ENCODE measurements at places on chromosomes 13 and 19.

DNA sequence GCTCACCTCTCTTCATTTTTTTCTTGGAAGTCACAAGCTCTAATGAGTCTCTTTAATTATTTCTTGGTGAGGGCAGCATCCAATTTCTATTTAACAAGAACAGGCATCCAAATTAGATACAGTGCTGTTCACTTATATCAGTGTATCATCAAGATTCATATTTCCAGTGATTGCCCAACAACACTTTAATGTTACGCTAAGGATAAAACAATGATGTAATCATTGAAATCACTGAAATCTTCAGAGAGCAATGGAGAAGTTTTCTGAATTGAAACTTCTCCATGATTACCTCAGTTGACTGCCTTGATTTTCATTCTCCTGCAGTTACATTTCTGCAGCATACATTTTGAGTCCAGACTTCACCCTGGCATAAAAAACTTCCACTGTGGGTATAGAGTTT lies 17.1 kb upstream of the LRCH1 start:
- no peak for DNase-seq

GRCh38 chr19:1255186-1256161 lies 7.1 kb downstream of the MIDN start:
- DNase-seq, result peak; percentile 76

GRCh38 chr13:99970651-99971575 lies 654 bp downstream of the ZIC5 start:
- DNase-seq, result peak; percentile 61

DNA sequence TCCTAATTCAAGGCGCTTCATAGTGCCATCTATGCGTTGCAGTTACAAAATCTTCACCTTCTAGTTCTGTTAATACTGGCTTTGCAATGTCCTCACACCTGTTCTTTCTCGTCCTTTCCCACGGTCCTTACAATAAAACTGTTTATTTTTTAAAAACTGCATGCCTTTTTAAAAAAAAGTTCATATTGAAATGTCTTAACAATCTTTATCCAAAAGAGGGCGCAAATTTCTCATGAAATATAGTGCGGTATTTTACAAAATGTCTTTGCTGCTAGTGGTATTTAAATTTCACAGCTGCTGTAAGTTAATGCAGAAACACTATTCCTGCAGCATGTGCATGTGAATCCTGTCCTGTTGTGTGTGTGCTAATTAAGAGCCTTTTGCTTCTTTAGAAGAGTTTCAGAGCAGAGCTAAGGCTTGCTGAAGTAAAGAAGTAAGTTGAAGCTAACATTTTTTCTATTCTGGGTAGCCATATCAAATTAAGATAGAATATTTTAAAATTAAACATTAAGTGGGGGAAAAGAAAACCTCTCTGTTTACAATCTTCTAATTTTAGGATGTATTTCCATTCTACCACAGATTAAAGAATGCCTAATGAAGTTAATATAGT lies 15.8 kb upstream of the CLDN10 start:
- DNase-seq, result no peak

DNA sequence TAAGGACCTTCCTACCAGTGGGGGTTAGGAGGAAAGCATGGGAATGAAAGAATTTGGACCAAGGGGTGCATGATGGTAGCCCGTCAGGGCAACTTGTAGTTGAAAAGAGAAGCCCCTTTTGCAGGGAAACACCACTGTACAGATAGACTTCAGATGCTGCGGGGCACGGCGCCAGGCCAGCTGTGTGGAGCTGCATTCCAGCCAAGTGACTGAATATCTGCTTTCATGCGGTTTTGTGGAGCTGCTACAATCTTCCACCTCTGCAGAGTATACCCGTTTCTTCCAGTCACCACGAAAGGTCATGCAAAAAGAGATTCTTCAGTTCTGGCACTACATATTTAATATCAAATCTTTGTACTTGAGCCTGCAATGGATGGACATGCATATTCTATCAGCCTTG lies 104.7 kb downstream of the RGCC start:
- peak; percentile 76 for DNase-seq

DNA sequence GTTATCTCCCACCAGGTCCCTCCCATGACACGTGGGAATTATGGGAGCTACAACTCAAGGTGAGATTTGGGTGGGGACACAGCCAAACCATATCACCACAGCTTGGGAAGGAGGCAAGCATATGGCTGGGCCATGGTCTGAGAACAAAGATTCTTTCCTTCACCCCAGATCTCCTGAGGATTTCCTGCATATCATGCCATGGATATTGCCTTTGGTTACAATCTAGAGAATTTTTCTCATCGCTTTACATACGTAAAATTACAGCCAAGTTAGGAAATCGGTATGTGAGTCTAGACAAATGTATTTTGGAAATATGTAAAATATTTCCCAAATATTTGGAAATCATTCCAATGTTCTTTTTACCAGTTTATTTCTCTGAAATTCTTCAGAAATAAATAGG lies 398.3 kb downstream of the RFC3 start:
- no peak for DNase-seq

- DNase-seq, result no peak
Observed at GRCh38 chr13:31242367-31242766, 42.6 kb downstream of the B3GLCT start.

GRCh38 chr13:36945078-36945477 lies 25.0 kb upstream of the SMAD9 start:
- DNase-seq, result no peak

DNA sequence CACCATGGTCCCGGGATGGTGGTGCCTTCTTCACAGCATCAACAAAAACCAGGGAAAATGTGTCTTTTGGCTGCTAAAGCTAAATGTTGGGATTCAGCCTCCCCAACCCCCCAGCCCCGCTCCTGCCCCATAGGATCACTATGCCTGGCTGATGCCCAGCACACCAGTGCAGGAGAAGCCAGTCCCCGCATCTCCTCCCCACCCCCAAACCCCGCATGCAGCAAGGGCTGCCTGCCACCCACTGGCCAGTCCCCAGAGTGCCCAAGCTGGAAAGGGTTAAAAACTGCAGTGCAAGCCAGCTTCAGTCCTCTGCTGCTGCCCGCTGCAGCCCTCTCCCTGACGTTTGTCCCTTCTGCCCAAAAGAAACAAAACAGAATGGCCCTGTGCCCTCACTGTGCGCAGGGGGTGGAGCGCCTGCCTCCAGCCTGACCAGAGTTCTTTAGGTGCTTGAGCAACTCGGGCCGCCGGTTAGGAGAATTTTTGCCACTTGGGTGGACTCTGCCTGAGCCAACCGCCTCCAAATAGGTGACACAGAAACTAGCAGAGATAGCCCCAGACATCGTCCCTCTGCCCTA lies 3.7 kb downstream of the CALM3 start:
- peak; percentile 40 for DNase-seq

- DNase-seq, result no peak
Observed at GRCh38 chr13:106602178-106602577, 34.2 kb upstream of the ARGLU1 start.

DNA sequence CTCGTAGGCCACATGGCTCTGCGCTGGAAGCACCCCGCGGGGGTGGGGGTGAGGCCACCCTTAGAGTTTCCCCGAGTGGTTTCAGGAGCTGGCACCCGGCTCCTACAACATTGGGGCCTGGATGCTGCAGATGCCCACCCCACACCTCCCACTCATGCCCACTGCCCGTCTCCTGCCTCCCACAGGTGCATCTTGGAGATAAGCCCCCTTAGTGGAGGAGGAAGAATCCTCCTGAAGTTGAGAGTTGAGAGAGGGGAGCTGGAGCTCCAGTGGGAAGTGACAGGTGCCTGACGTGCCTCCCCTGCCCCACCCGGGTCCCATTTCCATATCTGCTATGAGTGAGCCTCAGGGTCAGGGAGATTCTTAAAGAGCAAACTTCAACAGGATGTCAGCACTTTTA lies 341.3 kb downstream of the TEX29 start:
- no peak for DNase-seq

GRCh38 chr13:50156561-50157127 lies 141.4 kb downstream of the KCNRG start:
- DNase-seq, result no peak

GRCh38 chr13:92896842-92897241 lies 329.8 kb upstream of the GPC6 start:
- no peak for DNase-seq

- DNase-seq, result no peak
Observed at GRCh38 chr19:28687296-28687695, 525.7 kb downstream of the UQCRFS1 start.

- DNase-seq, result peak; percentile 67
Observed at GRCh38 chr19:47240996-47241918, 10.3 kb upstream of the BBC3 start.

DNA sequence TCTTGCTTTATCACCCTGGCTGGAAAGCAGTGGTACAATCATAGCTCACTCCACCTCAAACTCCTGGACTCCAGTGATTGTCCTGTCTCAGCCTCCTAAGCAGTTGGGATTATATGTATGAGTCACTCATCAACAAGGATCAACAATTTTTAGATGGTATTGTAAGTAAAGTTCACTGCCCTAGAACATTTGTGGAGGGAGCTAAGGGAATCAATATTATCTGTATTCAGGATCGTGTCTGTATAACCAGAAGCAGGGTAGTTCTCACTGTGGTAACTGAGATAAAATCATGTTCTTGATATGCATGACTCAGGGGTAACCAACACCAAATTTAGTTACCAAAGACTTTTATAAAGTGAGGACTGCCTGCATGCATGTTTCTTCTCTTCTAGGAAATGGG lies 27.0 kb downstream of the ZMYM5 start:
- DNase-seq, result no peak

DNA sequence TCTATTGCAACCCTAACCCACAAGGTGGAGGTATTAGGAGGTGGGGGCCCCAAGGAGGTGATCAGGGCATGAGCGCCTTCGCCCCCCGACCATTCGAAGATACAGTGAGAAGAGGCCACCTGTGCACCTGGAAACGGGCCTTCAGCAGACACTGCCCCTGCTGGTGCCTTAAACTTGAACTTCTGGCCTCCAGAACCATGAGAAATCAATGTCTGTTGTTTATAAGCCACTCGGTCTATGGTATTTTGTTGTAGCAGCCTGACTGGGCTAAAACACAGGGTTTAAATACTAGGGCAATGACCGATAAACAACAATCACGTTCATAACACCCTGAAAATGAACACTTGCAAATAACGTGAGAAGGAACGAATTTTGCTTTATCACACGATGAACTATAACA lies 85.2 kb upstream of the USP29 start:
- no peak for DNase-seq

GRCh38 chr19:13892870-13893269 lies 13.0 kb downstream of the BRME1 start:
- DNase-seq, result no peak

DNA sequence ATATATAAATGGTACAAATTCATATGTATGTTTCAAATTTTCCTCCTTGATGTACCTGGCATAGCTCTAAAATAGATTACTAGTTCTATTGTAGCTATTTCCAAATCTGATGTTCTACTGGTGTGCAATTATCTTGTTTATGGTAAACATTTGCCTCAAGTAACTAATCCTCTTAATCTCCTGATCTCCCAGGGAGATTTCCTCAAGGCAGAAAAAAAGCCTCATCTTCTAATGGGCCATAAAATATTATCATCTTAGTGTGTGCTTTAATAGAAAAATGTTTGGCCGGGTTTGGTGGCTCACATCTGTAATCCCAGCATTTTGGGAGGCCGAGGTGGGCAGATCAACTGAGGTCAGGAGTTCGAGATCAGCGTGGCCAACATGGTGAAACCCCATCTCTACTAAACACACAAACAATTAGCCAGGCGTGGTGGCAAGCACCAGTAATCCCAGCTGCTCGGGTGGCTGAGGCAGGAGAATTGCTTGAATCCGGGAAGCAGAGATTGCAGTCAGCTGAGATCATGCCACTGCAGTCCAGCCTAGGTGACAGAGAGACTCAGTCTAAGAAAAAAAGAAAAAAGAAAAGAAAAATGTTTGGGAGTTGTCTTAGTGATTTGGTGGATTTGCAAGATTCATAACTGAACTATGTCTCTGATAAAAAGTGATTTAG lies 498.9 kb upstream of the SLITRK5 start:
- DNase-seq, result no peak

- peak; percentile 41 for DNase-seq
Observed at GRCh38 chr19:14517840-14518505, at the start of gene DNAJB1. Gene DNAJB1 (minus strand): TSS chr19:14518397. CDS start chr19:14518349, 48 bp downstream.

GRCh38 chr19:32041681-32042292 lies 303.6 kb upstream of the ZNF507 start:
- no peak for DNase-seq

DNA sequence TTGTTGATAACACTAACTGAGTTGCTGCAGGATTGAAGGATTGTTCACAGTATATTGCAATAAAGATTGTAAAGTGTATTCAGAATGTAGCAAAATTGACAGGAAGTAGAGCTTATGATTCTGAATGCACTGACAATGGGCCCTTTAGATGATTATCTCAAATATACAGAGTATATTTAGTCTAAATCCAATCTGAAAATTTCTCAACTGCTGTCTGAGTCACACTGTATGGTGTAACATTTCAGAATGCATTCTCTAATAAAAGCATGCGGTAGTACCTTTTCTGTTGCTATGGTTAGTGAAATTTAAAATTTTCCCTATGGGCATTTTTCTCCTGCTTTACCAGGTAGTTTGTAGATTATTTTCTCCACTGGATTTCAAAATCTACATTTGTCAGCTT lies 365.2 kb downstream of the PCDH17 start:
- no peak for DNase-seq

DNA sequence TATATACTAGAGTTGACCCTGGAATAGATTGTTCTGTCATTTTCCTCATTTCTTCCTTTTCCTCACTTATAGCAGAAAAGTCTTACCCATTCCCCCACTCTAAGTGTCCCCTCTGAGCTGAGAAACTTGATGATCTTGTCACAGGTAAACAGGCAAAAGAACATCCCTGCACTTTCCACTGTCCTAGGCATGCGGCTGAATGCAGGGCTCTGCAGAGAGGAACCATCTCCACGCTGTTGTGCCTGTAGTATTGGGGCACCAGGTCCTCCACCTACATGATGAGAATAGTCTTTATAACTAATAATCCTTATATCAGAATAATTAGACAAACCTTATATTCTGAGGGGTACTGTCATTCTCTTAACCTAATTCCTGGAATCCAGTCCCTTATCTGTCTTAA lies 211.3 kb downstream of the RBM26 start:
- DNase-seq, result no peak

- DNase-seq, result no peak
Observed at GRCh38 chr13:72293206-72293605, 426.2 kb upstream of the DACH1 start.

- no peak for DNase-seq
Observed at GRCh38 chr13:114339857-114340534, 25.7 kb downstream of the CHAMP1 start.

DNA sequence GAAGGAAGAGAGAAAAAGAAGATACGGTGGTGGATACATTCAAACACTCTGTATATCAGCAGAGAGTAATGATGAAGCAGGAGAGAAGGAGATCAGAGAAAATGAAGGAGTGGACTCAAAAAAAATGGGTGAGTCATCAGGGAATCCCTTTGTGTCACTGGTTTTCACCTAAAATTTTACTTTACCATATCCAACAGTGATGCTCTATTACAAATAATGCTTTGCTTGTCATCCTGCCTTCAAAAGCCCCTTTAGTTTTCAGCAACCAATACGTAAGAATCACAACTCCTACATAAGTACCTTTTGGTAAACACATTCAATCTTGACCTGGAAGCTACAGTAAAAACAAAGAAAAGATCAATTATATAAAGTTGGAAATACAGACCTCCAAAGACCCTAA lies 88.8 kb downstream of the ENOX1 start:
- DNase-seq, result no peak

- DNase-seq, result no peak
Observed at GRCh38 chr13:20230913-20231838, 943 bp downstream of the GJB6 start.

GRCh38 chr13:99796175-99796819 lies 175.3 kb downstream of the ZIC5 start:
- no peak for DNase-seq

Measured in anterior cingulate cortex (tissue), 58 donors.